NCI-H1105 (cell line): ENCODE measurements at places on chromosomes 6 and 20.

DNA sequence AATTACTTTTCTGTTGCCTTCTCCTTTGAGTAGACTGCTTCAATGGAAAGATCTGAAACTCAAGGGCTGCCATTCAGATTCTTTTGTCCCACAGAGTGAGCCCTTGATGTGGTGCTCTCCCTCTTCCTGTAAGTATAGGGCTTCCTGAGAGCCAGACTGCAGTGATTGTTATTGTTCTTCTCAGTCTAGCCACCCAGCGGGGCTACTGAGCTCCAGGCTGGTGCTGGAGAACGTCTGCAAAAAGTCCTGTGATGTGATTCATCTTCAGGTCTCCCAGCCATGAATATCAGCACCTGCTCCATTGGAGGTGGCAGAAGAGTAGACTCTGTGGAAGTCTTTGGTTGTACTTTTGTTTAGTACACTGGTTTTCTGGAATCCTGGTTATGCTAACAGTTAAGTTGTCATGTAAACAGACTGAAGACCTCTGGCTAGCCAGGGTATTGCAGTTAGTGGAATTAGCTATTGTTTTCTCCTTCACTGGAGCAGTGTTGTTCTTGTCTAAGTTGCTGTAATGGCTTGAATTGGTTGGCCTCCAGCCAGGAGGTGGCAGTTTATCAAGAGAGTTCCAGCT is 240.9 kb downstream of the COL12A1 start:
- no peak for DNase-seq

DNA sequence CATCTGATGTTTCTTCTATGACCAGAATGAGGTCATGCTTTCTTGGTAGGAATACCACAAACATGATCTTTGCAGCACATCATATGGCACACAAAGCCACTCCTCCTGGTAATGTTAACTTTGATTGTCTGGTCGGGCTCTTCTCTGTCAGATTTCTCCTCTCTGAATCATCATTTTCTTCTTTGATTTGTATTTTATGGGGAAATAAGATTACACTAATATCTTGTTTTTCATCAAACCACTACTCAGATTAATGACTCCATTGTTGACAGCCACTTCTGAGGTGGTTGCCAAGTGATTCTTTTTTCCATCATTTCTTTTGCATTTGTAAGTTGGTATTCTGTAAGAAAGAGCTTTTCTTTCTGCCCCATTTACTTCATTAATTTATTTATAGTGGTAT is 29.5 kb downstream of the TRMT11 start:
- no peak for DNase-seq

- no peak for DNase-seq
Measured at GRCh38 chr6:168815229-168815628, 374.2 kb downstream of the SMOC2 start.

DNA sequence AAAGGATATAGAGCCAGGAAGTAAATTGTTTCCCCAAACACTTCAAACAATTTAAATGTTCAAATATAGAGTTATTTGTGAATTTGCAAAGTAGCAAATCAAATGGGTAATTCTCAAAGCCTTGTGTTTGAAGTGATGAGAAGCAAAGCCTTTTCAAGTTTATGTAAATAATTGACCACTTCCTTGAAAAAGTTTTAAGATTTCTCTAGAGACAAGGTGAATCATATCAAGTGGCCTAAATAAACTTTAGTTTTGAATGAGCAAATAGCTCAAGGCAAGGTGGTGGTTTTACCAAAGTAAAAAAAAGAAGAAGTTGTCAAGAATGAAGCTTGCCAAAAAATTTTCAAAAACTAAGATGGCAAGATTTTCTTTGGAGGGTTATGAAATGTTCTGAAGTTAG is 42.6 kb upstream of the IFNGR1 start:
- no peak for DNase-seq

- peak; percentile 8 for DNase-seq
Measured at GRCh38 chr20:32168184-32168910, 39.2 kb downstream of the PLAGL2 start.

GRCh38 chr6:104046426-104046825 is 813.3 kb downstream of the HACE1 start:
- no peak for DNase-seq

DNA sequence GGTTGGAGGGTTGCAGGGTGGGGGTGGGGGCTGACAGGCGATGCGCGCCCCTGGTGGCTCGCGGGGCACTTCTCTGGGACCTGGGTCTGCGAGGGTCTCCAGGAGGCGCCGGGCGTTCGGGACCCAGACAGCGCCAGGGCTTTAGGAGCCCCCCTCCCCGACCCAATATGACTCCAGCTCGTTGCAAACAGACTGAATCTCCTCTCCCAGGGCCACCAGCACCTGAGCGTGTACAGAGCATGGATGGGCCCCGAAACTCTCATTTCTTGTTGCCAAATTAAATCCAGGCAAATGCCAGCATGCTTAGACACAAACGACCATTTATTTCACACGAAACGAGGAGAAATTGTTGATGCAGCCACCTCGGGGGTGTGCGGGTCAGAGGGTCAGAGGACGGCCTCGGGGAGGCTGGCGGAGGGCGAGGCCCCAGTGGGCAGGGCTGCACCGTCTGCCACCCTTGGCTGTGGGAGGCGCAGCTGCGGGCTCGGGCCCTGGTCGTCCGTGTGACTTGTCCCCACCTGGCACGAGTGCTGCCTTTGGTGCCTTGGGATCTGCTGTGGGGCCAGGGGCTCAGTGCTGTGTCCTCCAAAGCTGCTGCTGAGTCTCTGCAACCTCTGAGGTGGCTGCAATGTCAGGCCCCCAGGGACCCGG is 20.9 kb upstream of the GATA5 start:
- peak; percentile 27 for DNase-seq

- DNase-seq: no peak
Measured at GRCh38 chr6:73690056-73690455, 5.9 kb upstream of the CD109 start.
